ENCODE measurements at places on chromosomes 5 and 9. TPM values are rescaled to one million over a fixed set of nuclear protein-coding genes. Genes with fewer than 3 reads are reported as not detected.

DNA sequence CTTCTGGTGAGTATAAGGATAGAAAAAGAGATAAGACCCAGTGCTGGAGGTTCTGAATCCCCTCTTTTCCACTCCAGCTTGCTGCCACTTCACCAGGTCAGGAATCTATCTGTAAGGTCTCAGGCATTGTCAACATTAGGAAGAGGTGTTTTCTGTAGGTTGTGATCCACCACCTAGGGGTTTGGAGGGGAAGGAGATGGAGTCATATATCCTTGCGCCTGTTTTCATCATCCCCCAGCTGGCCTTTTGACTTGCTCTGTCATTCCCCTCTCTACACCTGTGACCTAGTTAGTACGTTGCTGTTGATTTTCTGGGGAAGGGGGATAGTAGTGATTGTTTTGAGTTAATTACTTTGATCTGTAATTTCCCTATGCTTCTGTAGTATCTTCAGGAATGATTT, 20.5 kb downstream of the SPINK5 start:
- DNase-seq = no peak

The ARL14EPL gene
- total RNA-seq = not detected

DNA sequence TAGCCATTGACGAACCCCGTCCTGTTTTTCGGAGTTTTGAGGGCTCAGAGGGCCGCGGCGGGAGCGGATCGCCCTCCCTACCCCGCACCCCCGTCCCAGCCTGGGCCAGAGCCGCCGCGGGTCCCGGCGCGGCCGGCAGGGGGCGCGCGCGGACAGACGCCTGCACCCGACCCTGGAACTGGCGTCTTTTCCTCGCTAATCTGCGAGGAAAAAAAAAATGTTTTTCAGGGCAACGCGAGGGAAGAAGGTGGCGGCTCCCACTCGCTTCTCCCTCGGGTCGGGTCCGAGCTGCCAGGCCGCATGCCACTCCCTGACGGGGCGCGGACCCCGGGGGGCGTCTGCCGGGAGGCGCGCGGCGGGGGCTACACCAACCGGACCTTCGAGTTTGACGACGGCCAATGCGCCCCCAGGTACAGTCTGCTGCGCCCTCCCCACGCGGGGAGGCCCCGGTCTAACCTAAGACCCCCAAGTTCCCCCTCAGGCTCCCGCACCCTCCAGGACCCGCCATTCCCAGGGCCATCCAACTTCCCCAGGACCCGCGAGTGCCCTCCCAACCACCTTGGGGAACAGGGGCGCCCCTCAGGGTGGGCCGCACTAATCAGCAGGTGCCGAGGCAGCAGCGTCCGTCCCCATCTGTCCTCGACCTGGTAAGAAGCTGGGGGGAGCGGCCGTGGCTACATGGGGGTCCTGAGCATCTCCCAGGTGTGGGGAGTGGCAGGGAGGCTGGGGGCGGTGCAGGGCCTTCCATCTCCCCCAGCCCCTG, at the start of gene KCNT1:
KCNT1 (plus strand) TSS at position 227 of the 763 bp plus-strand sequence; CDS start at position 301, 74 bp downstream.
- DNase-seq = no peak

GRCh38 chr9:36119476-36119875, 17.1 kb upstream of the GLIPR2 start:
- no peak for DNase-seq

The WNT8A gene
- not detected for total RNA-seq

DNA sequence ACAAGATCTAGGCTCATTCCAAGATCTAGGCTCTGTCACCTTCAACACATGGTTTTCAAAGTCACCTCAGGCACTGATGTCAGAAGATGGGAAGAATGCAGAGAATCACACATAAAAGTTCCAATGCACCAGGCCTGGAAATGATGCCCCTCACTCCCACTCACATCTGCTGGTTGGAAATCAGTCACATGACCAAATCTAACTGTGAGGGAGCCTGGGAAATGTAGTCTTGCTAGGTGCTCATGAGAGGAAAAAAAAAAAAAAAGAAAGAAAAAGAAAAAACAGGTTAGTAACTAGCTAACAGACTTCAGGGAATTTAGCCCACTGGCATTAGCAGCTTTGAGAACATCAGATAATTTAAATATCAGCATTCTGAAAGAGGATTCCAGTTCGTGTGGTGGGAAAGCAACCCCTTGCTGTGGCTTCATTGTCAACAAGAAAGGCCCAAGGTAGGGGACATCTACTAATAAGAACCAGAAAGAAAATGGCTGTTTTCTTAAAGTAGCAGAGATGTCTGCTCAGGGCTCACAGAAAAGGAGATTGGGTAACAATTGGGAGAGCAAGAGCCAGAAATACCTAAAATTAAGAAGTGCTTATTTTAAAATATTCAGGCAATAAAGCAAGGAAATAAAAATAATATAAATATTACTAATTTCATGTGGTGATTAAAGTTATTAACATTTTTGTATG, 614.3 kb downstream of the ACTL7B start:
- DNase-seq = no peak

The LCN6 gene
- total RNA-seq = not detected

DNA sequence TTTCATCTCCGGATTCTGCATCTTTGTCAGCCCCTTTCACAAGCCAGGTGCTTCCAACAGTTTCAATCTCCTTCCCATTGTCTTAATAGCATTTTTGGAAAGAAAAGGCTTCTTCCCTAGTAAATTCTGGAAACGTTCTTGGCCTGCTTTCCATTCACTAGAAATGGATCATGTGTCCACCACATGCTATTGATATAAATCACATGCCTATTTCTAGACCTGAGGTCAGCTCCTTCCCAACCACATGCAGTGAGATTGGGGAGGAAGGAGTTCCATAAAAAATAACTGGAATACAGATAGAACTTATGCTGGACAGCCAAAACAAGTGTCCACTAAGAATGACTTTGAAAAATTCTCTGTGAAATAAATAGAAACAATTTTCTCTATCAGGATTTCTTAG, 181.6 kb upstream of the TMEM161B start:
- no peak for DNase-seq

The MYO10 gene
- 65.7 TPM for total RNA-seq

The PPWD1 gene
- 20.4 TPM for total RNA-seq

DNA sequence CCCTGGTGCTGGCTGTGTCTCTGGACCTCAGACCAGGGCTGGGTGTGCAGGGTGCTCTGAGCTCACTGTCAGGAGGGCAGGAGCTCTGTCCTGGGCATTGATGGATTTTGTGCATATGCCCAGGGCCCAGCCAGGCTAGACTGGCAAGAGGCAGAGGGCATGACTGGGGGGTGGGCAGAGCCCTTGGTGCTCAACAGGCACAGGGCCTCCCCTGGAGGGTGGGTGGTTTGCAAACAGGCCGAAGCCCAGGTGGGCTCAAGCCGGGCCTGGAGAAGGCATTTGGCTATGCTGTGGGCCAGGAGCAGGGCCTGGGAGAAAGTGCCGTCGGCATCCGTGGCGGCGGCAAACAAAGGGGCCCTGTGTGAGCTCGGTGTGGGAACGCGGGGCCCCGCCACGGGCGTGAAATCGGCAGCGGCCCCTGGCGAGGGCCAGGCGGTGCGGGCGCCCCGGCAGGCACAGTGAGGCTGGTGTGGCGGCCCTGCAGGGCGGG, 1.9 kb upstream of the NRARP start:
- no peak for DNase-seq

The BNC2 gene
- total RNA-seq = 38.0 TPM

The ADAMTS19 gene
- 0.87 TPM for total RNA-seq

GRCh38 chr5:55540024-55540423, 5.3 kb upstream of the PLPP1 start:
- DNase-seq = peak; percentile 8
